ENCODE measurements at places on chromosomes 7 and 10.

GRCh38 chr7:88480896-88481295 lies 174.2 kb upstream of the STEAP4 start:
- no peak for DNase-seq

- no peak for DNase-seq
These were observed 563.0 kb downstream of the PARD3 start for GRCh38 chr10:34252111-34252510.

GRCh38 chr7:66732439-66732838 lies 8.1 kb upstream of the RABGEF1 start:
- DNase-seq, result no peak

- DNase-seq, result no peak
These were observed 474.1 kb upstream of the STEAP1 start for GRCh38 chr7:89680161-89680560.

DNA sequence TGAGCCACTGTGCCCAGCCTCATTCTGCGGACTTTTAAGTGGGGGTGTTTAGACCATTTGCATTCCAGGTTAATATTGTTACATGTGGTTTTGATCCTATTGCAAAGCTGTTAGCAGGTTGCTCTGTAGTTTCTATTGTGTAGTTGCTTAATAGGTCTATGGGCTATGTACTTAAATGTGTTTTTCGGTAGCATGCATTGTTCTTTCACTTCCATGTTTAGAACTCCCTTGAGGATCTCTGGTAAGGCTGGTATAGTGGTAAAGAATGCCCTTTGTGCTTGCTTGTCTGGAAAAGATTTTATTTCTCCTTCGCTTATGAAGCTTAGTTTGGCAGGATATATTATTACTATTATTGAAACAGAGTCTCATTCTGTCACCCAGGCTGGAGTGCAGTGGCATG lies 13.4 kb upstream of the LRRD1 start:
- DNase-seq, result no peak

- no peak for DNase-seq
These were observed 496 bp downstream of the BRI3 start for GRCh38 chr7:98281757-98282606.

All from AG04449 (cell line).